Stimulated activated CD8-positive, alpha-beta memory T cell treated with anti-CD3 and anti-CD28 coated beads, Interleukin-12 subunit alpha, Interleukin-12 subunit beta, amount 100 ng/mL, for 1 hour (primary cell): ENCODE measurements at places on chromosomes 3 and 15.

- no peak for DNase-seq
These were observed 74.1 kb upstream of the CHRM5 start for GRCh38 chr15:33894193-33894592.

GRCh38 chr15:43361313-43361903, 9.4 kb downstream of the ZSCAN29 start:
- no peak for DNase-seq

DNA sequence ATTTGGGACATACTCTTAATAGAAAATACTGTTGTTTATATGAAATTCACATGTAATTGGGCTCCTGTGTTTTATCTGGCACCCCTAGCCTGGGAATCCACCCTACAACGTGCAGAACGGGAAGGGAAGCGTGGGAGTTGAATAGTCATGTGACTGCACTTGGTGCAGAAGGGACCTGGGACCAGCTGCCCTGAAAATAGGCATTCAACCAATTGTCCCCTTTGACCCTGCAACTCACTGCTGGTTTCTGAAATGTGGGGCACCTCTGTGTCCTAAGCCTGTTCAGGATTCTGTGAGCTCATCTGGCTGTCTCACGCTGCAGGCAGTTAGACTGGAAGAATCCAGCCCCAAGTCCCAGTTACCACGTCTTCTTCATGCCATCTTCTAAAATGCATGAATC, 79.7 kb downstream of the CACNA2D3 start:
- no peak for DNase-seq

- DNase-seq: no peak
These were observed 304.1 kb downstream of the RORA start for GRCh38 chr15:60924916-60925397.

GRCh38 chr3:111152496-111152895, 80.9 kb downstream of the NECTIN3 start:
- DNase-seq: no peak

- DNase-seq: no peak
These were observed 463.6 kb upstream of the KCNMB2 start for GRCh38 chr3:178072391-178073305.

DNA sequence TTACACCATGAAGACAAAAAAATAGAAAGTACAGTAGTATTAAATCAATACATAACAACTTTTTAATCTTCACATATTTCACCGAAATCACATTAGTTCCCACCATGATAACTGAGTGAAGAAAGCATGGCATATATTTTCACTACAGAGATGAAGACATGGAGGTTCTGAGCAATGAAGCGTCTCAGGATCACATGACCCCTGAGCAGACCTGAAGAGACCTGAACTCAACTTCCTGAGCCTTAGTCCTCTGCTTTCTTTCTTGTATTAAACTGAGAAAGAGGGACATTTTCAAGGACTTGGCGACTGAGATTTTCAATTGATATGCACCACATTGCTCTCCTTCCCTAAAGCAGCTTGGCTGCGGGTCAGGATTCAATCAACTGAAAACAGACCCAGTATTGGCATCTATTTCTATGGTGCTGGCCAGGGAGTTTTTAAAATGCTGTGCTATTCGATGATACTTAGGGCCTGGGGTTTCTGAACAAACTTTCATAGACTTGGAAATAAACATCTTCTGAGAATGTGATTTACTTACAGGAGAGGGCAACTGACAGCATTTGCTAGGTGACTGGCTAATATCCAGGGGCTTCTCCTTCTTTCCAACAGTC, 165.1 kb downstream of the LSAMP start:
- no peak for DNase-seq

GRCh38 chr15:76994001-76994400, 925 bp upstream of the PSTPIP1 start:
- DNase-seq: peak; percentile 53

- no peak for DNase-seq
These were observed 509.9 kb downstream of the MECOM start for GRCh38 chr3:169153656-169154055.

GRCh38 chr15:41276831-41277230, 45.8 kb downstream of the CHP1 start:
- no peak for DNase-seq

- no peak for DNase-seq
These were observed 110.0 kb upstream of the CDIN1 start for GRCh38 chr15:36469311-36469966.

- no peak for DNase-seq
These were observed 704.2 kb downstream of the OTOL1 start for GRCh38 chr3:162200836-162201235.

DNA sequence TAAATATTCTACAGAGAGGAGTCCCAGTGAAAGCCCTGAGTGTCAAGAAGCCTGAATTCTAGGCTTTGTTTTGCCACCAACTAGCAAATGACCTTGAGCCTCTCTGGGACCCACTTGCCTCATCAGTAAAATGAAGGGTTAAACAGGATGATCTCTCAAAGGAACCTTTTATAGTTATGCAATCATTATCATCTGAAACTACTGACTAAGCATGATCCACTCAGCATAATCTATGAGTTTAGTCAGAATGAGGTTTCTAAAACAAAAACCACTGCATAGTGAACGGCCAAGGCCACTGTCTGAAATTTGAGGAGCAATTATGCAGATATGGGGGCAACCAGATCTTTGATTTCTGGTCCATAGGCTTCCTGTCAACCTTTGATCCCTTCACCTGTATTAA, 319.0 kb downstream of the MECOM start:
- no peak for DNase-seq

DNA sequence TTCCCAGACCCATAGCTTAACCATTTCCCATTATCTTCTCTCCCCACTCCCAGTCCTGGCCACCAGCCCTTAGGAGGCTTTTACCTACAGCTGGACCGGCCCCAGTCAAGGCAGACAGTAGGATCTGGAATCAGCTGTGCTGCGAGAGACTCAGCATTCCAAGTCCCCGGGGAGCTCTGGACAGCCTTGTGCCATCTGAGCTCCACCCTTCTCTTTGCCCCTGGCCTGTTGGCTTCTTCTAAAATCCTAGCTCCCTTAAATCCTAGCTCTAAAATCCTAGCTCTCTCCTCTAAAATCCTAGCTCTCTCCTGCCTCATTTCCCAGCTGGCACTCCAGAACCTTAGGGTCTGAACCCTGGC, 21.3 kb downstream of the MEGF11 start:
- DNase-seq: no peak
